ENCODE measurements at places on chromosomes 2 and 18.

- DNase-seq = no peak
Measured at GRCh38 chr2:46493971-46494250, 14.5 kb downstream of the TMEM247 start.

GRCh38 chr2:224850081-224850480 lies 133.9 kb upstream of the CCDC195 start:
- DNase-seq = no peak

DNA sequence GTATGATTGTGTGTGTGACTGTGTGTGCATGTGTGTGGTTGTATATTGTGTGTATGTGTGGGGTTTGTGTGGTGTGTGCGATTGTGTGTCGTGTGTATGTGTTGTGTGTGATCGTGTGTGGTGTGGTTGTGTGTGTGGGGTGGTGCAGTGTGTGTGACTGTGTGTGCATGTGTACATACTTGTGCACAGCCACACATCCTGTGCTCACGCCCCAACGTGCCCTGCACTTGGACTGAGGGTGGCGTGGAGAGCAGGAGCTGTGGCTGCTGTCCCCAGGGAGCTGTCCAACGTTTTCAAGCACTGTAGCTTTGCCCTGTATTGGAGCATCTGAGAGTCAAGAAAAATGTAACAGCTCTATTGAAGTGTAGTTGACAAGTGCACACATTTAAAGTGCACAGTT lies 243.2 kb upstream of the HDAC4 start:
- DNase-seq = no peak

DNA sequence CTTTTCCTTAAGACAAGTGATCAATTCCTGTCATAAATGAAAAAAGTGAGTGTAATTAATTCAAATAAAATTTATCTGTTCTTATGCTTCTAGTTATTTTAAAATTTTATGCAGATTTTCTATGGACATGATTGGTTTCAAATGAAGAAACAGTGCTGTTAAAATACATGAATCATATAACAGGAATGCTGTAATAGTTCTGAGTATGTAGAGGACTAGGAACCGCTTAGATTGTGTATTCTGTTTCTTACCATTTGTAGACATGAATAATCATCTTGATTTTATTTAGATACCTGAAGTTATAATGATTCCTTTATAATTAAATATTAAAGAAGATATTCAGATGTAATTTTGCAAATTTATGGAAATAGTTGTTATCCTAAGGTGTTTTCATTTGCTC lies 3.5 kb downstream of the ACTR2 start:
- DNase-seq = no peak

DNA sequence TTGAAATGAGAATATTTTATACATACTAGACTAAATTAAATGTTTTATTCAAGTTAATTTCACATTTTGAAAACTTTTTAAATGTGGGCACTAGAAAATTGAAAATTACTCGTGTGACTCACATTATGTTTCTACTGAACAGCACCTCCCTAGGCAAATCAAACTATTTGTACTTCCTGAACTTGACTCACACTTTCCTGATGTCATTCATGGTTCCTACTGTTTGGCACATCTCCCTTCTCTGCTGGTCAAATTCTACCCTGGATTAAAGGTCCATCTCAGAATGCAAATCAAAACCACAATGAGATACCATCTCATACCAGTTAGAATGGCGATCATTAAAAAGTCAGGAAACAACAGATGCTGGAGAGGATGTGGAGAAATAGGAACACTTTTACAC lies 16.7 kb downstream of the LHCGR start:
- no peak for DNase-seq

Measured in Karpas-422 (cell line).